ENCODE measurements at places on chromosomes 12 and 14.

- no peak for DNase-seq
Observed at GRCh38 chr12:119011231-119011630, 29.9 kb downstream of the SRRM4 start.

DNA sequence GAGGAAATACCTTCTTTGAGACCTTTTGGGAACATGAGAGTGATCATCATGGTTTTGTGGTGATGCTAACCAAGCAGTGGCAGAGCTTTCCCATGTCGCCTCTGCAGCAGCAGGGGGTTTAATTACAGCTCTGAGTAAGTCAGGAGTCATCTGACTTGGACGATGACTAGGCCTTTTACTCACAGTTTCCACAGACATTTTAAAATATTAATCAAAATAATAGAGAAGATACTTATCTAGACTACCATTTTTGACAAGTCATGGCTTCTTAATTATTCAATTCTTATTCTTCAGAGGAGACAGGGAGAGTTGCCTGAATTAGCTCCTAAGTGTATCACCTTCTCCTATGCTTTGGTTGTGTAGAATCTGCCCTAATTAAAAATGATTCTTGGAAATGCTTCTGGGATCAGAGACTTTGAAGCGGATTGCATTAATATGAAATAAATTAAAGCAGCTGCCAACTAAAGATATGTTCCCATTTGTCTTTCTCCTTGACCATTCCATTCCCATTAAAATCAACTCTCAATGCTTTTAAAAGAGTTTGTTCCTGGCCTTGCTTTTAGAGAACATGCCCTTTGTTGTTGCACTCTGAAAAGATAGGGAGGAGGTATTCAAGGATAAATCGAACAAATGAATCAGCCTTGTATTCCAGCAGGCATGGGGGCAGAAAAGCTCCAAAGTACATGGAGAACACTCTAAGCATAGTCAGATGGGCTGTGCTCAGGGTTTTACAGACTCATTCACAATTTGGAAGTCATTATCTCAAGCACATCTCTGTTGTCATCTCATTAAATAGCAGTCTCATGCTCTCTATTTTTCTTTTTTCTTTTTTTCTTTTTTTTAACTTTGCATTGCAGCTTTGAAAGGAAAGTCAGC is 7.7 kb upstream of the IFNG-AS1 start:
- DNase-seq: peak; percentile 25

- DNase-seq: no peak
Observed at GRCh38 chr12:107375231-107375630, 281.9 kb upstream of the CRY1 start.

DNA sequence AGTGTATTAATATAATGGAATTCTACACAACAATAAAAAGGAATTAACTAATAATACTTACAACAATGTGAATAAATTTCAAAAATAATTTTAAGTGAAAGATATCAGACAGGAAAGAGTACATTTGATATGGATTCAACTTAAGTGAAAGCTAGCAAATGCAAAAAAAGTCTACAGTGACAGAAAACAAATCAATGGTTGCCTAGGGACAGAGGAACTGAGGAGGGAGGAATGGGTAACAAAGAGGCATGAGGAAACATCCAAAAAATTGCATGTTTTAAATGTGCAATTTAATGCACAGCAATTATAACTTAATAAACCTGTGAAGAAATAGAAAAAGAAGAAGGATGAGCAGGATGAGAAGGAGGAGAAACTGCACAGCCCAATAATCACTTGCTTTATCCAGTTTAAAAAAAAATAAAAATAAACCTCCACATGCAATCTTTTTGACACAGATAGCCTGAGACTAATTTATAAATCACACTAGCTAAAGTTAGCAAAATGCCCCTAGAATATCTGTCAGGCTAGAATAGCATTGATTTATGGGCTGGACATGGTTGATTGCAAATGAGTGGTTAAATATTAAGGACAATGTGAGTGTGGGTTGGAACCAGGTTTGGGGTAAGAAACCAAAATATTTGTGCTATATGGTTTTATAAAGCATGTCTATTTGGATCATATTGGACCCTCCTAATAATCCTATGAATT is 1089.1 kb downstream of the TRHDE start:
- no peak for DNase-seq

- DNase-seq: no peak
Observed at GRCh38 chr14:71566276-71566675, 366.0 kb upstream of the RGS6 start.

DNA sequence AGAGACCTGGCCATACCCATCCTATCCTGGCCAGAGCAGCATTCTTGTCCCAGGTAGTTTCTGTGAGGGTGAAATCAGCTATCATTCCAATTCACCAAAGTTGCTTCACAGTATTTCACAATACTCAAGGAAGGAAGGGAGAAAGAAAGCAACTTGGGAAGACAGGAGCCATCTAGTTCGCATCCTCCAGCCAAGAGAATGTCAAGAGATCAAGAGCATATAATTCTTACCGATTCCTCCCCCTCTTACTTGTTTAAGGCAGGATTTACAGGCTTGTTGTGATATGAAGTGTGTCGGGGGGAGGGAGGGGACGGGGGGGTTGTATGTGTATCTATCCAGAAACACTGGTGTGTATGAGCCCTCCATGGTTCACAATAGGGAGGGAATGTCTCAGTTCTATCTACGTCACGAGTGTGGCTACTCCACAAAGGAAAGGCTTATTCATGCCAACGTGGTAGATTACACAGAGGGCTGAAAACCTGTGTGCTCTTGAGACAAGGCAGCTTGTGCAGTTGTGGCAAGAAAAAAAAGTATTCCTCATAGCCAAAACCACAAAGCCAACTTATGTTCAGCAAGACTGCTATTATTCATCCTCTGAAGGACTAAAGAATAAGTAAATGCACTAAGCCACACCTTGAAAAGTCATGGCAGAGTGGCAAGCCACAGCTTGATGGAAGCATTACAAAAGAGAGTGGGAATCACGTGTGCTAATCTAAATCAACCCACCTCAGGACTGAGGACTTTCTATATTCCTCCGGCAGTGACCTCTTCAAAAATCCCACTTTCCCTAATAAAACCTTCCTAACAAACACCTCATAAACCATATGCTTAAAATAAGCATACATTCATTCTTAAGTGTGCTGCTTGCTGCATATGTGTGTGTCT is 35.0 kb downstream of the CORO1C start:
- DNase-seq: no peak

GRCh38 chr12:112386726-112387125 is 4.5 kb upstream of the HECTD4 start:
- no peak for DNase-seq

- no peak for DNase-seq
Observed at GRCh38 chr14:44988694-44989093, 26.7 kb downstream of the TOGARAM1 start.

DNA sequence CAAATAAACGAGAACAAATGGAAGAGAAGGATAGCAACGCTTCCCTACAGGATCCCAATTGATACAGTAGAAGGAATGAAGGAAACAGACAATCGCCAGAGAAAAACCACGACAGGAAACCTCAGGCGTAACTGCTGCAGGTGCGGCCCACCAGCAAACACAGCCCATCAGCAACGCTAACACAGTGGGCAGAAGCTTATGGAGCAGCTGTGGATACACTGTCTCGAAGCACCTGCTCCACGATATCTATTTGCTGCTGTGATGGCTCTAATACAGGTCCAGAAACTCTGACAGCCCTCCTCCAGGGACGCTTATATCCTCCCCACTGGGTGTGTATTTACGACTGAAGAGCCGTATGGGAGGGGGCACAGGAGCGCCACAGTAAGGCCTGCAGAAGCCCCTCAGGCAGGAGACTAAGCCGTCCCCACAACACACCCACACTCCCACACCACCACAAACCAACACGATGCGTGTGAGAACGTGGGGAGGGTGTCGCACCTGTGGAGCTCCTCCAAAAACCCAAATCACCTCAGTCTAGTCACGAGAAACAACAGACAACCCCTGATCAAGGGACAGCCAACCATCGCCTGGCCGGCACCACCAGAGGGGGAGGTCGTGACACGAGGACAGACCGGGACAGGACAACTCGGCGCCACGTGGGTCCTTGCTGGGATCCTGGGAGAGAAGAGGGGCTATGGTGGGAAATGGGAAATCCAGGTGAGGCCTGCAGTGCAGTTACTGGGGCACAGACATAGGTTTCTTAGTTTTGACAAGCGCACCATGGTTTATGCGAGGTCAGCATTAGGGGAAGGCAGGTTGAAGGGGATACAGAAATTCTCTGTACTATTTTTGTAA is 24.0 kb downstream of the POLE start:
- DNase-seq: no peak

DNA sequence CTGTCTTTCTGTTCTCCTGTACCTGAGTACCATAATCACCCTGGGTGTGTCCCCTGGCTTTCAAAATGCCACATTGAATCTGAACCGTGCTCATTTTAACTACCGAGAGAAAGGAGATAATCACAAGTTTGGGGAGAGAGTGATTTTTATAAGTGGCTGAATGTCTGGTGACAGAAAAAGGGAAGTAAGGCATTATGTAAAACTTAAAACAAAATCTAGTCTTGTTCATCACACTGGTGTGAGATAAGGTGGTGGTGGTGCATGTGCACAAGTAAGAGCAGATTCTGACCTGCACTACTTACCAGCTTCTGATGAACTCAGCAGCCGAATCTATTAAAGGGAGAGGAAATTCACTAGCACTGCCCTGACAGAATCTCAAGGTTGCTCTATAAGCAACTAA is 56.3 kb downstream of the SPPL3 start:
- no peak for DNase-seq

- DNase-seq: no peak
Observed at GRCh38 chr14:30484201-30484600, 74.8 kb upstream of the G2E3 start.

- DNase-seq: no peak
Observed at GRCh38 chr14:73762375-73762822, 48.2 kb upstream of the PNMA1 start.

- DNase-seq: no peak
Observed at GRCh38 chr12:87136330-87136976, 880.3 kb upstream of the MGAT4C start.

DNA sequence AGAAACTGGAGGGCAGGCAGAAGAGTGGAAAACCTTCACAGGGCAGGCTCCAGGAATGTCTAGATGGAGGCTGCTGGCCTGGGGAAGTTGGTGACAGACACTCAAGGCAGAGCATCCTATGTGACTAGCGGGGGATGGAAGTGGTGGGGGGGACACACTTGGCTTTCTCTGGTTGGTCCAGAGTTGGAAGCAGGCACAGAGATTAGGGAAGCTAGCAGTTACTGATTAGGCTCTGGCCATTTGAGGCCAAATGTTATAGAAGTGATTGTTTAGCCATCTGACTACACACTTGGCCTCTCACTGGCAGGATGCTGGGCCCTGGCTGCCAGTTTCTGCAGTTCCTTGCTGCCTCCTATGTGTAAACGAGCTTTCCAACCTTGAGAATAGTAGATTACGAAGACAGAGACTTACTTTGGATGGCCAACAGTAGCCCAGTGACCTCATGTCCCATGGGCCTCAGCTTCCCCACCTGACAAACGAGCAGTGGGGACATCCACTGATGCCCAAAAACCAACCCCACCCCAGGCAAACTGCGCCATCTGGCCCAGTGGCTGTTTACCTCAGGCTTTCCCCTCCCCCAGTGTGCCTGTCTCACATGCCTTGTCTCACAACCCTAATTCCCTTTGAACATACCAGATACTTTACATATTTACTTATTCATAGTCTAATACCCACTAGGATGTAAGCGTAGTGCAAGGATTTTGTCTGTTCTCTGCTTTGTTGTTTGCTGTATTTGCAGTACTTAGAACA is 102.7 kb downstream of the PAPLN start:
- DNase-seq: no peak

Data from HEK293T (cell line).